ENCODE measurements at places on chromosomes 6 and 20.

- H3K4me3 ChIP-seq, result no peak overlapping the region
- no peaks in the 10 kb centered on the region for H3K4me1 ChIP-seq
- no peaks in the 10 kb centered on the region for H3K36me3 ChIP-seq
- no peak for DNase-seq
- H3K27me3 ChIP-seq, result no peaks in the 10 kb centered on the region
- H3K27ac ChIP-seq, result no peak overlapping the region
These were observed 256.6 kb upstream of the FOXQ1 start for GRCh38 chr6:1055015-1055921.

DNA sequence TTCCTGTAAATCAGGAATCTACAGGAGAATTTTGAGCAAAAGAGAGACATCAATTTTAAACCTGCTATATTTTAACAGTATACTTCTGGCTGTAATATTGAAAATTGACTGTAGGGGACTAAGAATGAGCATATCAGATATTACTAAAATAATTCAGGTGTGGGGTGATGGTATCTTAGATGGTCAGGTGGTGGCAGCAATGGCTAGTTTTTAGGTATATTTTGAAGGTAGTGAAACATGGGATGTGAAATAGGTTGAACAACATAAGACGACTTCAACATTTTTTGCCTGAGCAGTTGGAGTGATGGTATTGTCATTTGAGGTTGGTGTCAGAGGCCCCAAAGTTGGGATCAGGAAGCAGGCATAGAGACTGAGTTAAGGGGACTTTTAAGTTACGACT is 32.1 kb downstream of the FAM83B start:
- H3K4me3 ChIP-seq, result no peak overlapping the region
- H3K4me1 ChIP-seq, result no peaks in the 10 kb centered on the region
- no peak for DNase-seq
- H3K27me3 ChIP-seq, result no peaks in the 10 kb centered on the region

- no peaks in the 10 kb centered on the region for H3K27me3 ChIP-seq
- H3K36me3 ChIP-seq, result no peaks in the 10 kb centered on the region
- peaks cover 2% of the 10 kb centered on the region for H3K4me1 ChIP-seq
These were observed 219.0 kb downstream of the BMP7 start for GRCh38 chr20:57047281-57048026.

DNA sequence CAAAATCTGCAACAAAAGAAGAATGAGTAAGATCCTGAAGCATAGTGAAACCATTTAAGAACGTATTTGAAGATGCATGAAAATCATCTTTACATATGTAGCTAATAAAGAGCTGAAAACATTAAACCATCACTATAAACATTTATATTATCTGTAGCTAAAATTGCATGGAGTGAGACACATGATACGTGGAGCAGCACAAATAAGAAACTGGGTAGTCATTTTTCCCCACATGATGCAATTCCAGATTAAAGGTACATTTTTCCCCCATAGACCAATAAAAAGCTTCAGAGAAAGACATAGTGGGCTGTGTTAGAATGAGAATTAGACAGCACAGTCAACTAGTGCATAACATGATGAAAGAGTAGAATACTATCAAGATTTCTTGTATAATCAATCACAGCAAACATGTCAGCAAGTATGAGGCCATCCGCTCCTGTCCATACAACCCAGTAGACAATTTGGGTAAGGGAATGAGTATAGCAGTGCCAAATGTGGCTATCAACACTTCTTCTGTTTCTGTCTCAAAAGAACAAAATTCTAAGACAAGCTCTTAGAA is 67.0 kb downstream of the RSPO3 start:
- H3K4me1 ChIP-seq, result no peaks in the 10 kb centered on the region
- no peaks in the 10 kb centered on the region for H3K27me3 ChIP-seq
- H3K36me3 ChIP-seq, result no peaks in the 10 kb centered on the region
- no peak for DNase-seq

GRCh38 chr6:79842376-79843040 is 104.8 kb downstream of the ELOVL4 start:
- H3K4me1 ChIP-seq, result no peaks in the 10 kb centered on the region
- H3K4me3 ChIP-seq, result no peak overlapping the region
- no peak for DNase-seq
- no peaks in the 10 kb centered on the region for H3K27me3 ChIP-seq
- H3K27ac ChIP-seq, result no peak overlapping the region

GRCh38 chr6:16097382-16098171 is 31.3 kb upstream of the MYLIP start:
- no peak overlapping the region for H3K27ac ChIP-seq
- no peak for DNase-seq
- no peaks in the 10 kb centered on the region for H3K36me3 ChIP-seq

- peaks cover 2% of the 10 kb centered on the region for H3K4me1 ChIP-seq
- no peak overlapping the region for H3K27ac ChIP-seq
- no peak for DNase-seq
- H3K4me3 ChIP-seq, result no peak overlapping the region
- no peaks in the 10 kb centered on the region for H3K27me3 ChIP-seq
These were observed 206.7 kb downstream of the KIF16B start for GRCh38 chr20:16366529-16366928.

GRCh38 chr6:15362274-15363160 is 116.6 kb downstream of the JARID2 start:
- no peaks in the 10 kb centered on the region for H3K27me3 ChIP-seq
- no peak overlapping the region for H3K4me3 ChIP-seq
- DNase-seq, result no peak
- no peaks in the 10 kb centered on the region for H3K36me3 ChIP-seq
- peaks cover 42% of the 10 kb centered on the region for H3K4me1 ChIP-seq

- H3K27me3 ChIP-seq, result no peaks in the 10 kb centered on the region
- H3K36me3 ChIP-seq, result no peaks in the 10 kb centered on the region
- no peak overlapping the region for H3K27ac ChIP-seq
- DNase-seq, result no peak
- H3K4me3 ChIP-seq, result no peak overlapping the region
These were observed 26.5 kb upstream of the ZBTB22 start for GRCh38 chr6:33343953-33344611.

GRCh38 chr6:110357664-110358552 is at the start of gene METTL24:
METTL24 (minus strand) TSS chr6:110358349; CDS start chr6:110358272, 77 bp downstream.
- peak; percentile 72 for DNase-seq
- H3K27me3 ChIP-seq, result peaks cover 13% of the 10 kb centered on the region
- H3K27ac ChIP-seq, result no peak within 1 kb of the TSS
- peaks cover 27% of the 10 kb centered on the region for H3K4me1 ChIP-seq
- peak within 1 kb of the TSS; percentile 67 for H3K4me3 ChIP-seq

DNA sequence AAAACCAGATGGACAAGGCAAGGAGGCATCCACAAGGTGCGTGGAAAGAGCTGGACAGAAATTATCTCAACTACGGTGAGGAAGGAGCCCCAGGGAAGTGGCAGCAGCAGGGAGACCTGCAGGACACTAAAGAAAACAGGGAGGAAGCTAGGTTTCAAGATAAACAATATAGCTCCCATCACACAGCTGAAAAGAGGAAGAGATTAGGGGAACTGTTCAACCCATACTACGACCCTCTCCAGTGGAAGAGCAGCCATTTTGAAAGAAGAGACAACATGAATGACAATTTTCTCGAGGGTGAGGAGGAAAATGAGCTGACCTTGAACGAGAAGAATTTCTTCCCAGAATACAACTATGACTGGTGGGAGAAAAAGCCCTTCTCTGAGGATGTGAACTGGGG is 26.8 kb downstream of the TRMT6 start:
- no peak overlapping the region for H3K27ac ChIP-seq
- H3K36me3 ChIP-seq, result no peaks in the 10 kb centered on the region
- H3K4me1 ChIP-seq, result 0 out of 2 replicates have a peak, but pooled peaks cover 1% of the 10 kb centered on the region
- H3K27me3 ChIP-seq, result no peaks in the 10 kb centered on the region
- no peak for DNase-seq

DNA sequence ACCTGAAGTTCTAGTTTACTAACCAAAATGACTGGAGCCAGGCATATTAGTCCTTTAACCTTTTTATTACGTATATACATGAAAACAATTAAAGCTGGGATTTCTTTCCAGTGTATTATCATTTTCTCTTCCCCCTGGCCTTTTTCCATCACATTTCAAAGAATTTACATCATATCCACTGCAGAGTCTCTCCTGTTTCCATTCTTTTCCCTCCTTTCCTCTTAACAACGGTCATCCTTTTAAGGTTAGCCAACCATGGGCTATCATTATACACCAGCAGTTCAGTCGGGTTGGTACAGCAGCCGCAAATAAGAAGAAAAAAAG is 104.6 kb downstream of the TFAP2A start:
- no peak overlapping the region for H3K27ac ChIP-seq
- H3K4me1 ChIP-seq, result peaks cover 26% of the 10 kb centered on the region
- DNase-seq, result no peak
- no peak overlapping the region for H3K4me3 ChIP-seq
- H3K27me3 ChIP-seq, result no peaks in the 10 kb centered on the region
- no peaks in the 10 kb centered on the region for H3K36me3 ChIP-seq

DNA sequence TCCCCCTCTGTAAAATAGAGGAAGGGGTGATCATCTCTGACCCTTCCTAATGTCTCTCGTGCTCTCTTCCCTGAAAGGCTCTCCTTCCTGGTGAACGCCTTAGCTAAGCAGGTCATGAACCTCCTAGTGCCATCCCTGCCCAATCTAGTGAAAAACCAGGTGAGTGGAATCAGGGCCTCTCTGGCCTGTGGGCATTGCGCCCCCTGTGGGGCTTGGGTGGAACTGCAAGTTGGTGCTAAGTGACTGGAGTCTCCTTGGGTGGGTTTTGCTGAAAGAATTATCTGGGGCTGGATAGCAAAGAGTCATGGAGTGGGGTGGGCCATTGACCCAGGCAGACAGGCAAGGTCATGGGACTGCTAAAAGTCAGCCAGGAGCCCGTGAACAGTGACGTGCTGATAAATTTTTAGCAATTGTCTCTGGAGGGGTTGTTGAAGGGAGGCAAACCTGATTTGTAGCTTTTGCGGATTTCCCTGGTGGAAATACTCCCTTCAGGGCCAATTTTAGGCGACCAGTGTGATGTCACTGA is 8.9 kb downstream of the BPIFB1 start:
- H3K27me3 ChIP-seq, result no peaks in the 10 kb centered on the region
- H3K4me3 ChIP-seq, result no peak overlapping the region
- H3K36me3 ChIP-seq, result no peaks in the 10 kb centered on the region
- no peaks in the 10 kb centered on the region for H3K4me1 ChIP-seq
- no peak overlapping the region for H3K27ac ChIP-seq

GRCh38 chr6:49721297-49721696 is 8.0 kb upstream of the CRISP2 start:
- no peaks in the 10 kb centered on the region for H3K36me3 ChIP-seq
- no peaks in the 10 kb centered on the region for H3K27me3 ChIP-seq
- no peak for DNase-seq
- no peaks in the 10 kb centered on the region for H3K4me1 ChIP-seq
- H3K4me3 ChIP-seq, result no peak overlapping the region

DNA sequence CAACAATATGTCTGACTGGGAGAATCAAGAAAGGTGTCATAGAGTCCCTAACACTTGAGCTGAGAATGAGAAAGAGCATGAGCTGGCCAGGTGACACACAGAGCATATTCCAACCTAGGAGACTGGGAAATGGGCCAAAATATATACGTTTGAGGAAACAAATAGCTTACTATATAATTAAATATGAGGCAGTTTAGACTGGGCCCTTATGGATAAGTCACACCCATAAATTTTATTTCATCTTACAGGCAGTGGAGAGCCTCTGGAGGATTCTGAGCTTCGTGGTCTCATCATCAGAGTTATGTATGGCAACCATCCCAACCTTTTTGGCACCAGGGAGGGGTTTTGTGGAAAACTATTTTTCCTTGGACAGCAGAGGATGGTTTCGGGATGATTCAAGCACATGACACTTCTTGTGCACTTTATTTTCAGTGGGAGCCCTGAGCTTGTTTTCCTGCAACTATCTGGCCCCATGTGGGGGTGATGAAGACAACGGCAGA is 12.9 kb upstream of the NQO2 start:
- H3K27me3 ChIP-seq, result no peaks in the 10 kb centered on the region
- H3K4me1 ChIP-seq, result peaks cover 8% of the 10 kb centered on the region
- no peak overlapping the region for H3K27ac ChIP-seq
- no peak overlapping the region for H3K4me3 ChIP-seq
- no peaks in the 10 kb centered on the region for H3K36me3 ChIP-seq

- H3K27me3 ChIP-seq, result no peaks in the 10 kb centered on the region
- H3K4me1 ChIP-seq, result peaks cover 2% of the 10 kb centered on the region
- 0 out of 2 replicates have a peak overlapping the region, but pooled peaks have one; percentile 3 for H3K27ac ChIP-seq
These were observed 13.7 kb downstream of the C6orf132 start for GRCh38 chr6:42128460-42129359.

DNA sequence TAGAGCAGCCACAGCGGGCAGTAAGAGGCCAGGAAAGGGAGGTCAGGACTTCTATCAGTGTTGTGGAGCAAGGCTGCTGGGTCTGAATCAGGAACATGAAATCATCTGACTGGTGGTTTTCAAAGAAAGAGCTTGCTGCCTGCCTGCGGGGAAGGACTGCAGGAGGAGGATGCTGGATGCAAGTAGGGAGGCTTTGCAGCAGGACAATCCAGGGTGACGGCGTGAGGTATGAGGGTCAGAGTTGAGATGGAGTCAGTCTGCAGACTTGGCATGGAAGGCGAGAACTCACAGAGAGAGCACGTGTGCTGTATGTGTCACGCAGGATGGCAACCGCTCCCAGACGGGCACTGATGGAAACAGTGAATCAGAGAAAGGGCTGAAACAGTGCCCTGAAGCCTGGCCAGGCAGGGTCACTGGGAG is 59.2 kb upstream of the CD93 start:
- DNase-seq, result no peak
- no peak overlapping the region for H3K27ac ChIP-seq
- no peaks in the 10 kb centered on the region for H3K36me3 ChIP-seq
- H3K4me3 ChIP-seq, result no peak overlapping the region

DNA sequence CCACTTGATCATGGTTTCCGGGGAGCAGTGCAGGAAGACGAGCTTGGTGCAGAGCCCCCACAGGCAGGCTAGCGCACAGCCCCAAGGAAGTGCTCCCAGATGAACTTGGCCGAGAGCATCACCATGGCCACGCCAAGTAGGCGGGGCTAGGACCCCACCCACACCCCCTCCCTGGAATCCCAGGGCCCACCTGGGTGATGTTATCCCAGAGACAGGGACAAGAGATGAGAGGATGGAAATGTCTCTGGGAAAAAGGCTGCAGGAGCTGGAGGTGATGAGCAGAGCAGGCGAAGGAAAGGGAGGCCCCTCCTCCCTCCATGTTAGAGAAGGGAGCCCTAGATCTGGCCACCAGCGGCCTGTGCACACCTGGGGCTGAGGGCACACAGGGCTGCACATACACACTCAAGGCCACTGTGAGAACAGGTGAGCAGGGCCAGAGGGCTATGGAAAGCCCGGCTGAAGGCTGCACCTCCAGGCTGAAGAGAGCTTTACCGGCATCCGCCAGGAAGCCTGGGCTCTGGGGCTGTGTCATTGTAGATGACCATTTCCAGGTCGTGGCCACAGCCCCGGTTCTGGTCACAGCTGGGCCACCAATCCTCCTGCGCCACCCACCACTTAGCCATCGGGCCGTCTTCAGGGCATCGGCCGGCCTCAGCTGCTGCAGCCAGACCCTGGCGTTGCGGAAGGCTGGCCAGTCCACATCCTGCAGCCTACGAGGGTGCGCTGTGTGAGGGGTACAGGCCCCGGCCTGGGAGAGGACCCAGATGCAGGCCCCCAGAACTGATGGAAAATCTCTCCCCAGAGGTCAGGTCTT is 24.9 kb downstream of the NPEPL1 start:
- H3K36me3 ChIP-seq, result no peaks in the 10 kb centered on the region
- H3K27ac ChIP-seq, result no peak overlapping the region
- no peak overlapping the region for H3K4me3 ChIP-seq
- H3K4me1 ChIP-seq, result 0 out of 2 replicates have a peak, but pooled peaks cover 4% of the 10 kb centered on the region
- DNase-seq, result peak; percentile 46
- H3K27me3 ChIP-seq, result no peaks in the 10 kb centered on the region
